ENCODE measurements at places on chromosomes 13 and 19. TPM values are rescaled to one million over a fixed set of nuclear protein-coding genes. Genes with fewer than 3 reads are reported as not detected.

N4BP2L1 gene
- total RNA-seq, result 0.39 TPM

FPR2 gene
- not detected for total RNA-seq

USHBP1 gene
- total RNA-seq, result not detected

MCEMP1 gene
- not detected for total RNA-seq

ALOX5AP gene
- total RNA-seq, result 0.64 TPM

RXFP2 gene
- total RNA-seq, result not detected

DAND5 gene
- total RNA-seq, result not detected

FCAR gene
- total RNA-seq, result not detected

AP1M1 gene
- 132 TPM for total RNA-seq

FGF22 gene
- not detected for total RNA-seq

CCL25 gene
- total RNA-seq, result not detected

DZIP1 gene
- 30.3 TPM for total RNA-seq

BEST2 gene
- total RNA-seq, result 1.8 TPM

ADPRHL1 gene
- total RNA-seq, result 1.9 TPM

POU2F2 gene
- total RNA-seq, result 5.0 TPM

B3GNT8 gene
- total RNA-seq, result 1.8 TPM

ZNF667 gene
- total RNA-seq, result 2.8 TPM

CEACAM21 gene
- not detected for total RNA-seq

PRKCG gene
- not detected for total RNA-seq

CLDND2 gene
- not detected for total RNA-seq

Measured in epithelial cell of alveolus of lung (primary cell).